ACHN (cell line): ENCODE measurements at places on chromosomes 6 and 20.

DNA sequence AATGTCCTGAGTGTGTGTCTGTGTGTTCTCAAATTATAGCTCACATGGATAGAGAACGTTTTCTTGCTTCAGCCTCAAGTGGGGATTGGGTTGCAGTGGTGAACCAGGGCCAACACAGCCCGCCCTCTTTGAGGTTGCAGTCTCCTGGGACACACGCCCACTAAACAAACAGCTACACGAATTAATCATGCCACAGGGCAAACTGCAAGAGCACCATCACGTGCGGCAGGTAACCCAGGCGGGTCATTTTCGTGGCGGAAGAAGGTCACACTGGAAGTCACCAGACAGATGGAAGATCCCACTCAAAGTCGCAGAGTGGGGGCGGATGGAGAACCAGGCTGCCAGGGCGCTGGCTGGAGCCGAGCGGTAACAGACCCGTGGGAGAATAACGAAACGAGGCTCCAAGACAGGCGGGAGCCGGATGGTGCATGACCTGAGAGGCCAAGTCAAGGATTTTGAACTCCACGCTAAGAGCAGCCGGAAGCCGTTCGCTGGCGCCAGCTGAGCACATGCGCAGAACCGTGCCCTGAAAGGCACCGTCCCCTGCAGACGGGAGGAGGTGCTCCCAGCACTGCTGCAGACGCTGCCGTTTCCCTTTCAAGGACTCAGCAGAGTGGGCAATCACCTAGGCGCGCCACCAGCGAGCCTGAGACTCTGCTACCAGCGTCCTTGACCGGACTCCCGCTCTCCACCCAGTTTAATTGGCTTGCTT is 10.7 kb downstream of the DLL1 start:
- no peak for DNase-seq

DNA sequence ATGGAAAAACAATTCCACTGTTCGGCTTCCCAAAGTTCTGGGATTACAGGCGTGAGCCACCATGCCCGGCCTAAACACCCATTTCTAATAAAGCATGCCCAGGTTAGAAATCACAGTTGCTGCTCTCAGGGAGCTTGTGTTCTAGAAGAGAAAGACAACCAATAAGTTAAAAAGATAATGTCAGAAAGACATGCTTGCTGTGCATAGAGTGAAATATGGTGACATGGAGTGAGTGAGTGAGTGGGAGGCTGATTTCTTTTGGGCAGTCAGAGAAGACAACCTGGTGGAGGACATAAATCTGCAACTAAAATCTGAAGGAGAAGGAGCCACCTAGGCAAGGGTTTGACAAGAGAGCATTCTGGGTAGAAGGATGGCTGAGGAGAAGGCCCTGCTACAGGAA is 222.6 kb downstream of the ARID1B start:
- DNase-seq, result no peak

- no peak for DNase-seq
These were observed 235.7 kb downstream of the MYLK4 start for GRCh38 chr6:2514965-2515543.

GRCh38 chr20:61850457-61850856 is 215.2 kb downstream of the TAF4 start:
- DNase-seq, result no peak

DNA sequence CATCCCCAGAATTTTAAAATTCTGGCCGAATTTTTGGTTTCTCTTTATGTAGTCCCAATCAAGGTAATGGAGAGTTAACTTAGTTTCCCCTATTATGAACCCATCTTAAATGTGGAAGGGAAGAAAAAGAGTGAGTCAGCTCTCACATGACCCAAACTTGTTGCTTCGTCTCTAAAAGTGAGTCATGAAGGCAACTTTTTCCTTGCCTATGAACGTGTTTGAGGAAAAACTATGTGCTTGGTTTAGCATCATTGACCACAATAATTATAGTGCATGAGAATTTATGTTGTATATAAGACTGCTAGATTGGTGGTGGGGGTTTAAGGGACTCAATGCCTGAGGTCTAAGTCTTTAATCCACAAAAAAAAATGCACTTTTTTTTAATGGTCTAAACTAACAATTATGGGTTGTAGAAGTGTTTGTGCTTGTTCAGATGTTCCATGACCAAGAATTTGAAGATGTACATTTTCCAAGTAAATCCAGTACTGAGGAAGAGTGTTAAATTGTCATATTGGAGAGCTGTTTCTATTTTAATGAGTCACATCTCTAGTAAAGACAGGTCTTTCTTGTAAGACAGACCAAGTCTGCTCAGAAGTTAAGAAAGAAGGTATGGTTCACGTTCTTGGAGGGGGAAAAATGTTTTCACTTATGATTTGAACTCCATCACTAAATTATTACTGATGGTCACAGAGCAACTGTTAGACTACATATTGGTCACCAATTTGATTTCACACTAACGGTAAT is 409.9 kb upstream of the MARCKS start:
- DNase-seq, result peak; percentile 64

GRCh38 chr20:10513931-10514575 is 78.9 kb downstream of the SLX4IP start:
- no peak for DNase-seq

DNA sequence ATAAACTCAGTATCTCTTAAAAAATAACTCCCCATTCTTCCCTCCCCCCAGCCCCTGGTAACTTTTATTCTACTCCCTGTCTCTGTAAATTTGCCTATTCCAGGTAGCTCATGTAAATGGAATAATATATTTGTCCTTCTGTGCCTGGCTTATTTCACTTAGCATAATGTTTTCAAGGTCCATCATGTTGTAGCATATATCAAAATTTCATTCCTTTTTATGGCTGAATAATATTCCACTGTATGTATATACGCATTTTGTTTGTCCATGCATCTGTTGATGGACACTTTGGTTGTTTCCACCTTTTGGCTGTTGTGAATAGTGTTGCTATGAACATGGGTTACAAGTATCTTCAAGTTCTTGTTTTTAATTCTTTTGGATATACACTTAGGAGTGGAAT is 13.0 kb downstream of the PERP start:
- no peak for DNase-seq

- DNase-seq, result no peak
These were observed at the start of gene SDCBP2 for GRCh38 chr20:1328680-1329330. Gene SDCBP2, minus strand, starts transcription at chr20:1329139. Its CDS starts 8,723 bp downstream, at chr20:1320416.

DNA sequence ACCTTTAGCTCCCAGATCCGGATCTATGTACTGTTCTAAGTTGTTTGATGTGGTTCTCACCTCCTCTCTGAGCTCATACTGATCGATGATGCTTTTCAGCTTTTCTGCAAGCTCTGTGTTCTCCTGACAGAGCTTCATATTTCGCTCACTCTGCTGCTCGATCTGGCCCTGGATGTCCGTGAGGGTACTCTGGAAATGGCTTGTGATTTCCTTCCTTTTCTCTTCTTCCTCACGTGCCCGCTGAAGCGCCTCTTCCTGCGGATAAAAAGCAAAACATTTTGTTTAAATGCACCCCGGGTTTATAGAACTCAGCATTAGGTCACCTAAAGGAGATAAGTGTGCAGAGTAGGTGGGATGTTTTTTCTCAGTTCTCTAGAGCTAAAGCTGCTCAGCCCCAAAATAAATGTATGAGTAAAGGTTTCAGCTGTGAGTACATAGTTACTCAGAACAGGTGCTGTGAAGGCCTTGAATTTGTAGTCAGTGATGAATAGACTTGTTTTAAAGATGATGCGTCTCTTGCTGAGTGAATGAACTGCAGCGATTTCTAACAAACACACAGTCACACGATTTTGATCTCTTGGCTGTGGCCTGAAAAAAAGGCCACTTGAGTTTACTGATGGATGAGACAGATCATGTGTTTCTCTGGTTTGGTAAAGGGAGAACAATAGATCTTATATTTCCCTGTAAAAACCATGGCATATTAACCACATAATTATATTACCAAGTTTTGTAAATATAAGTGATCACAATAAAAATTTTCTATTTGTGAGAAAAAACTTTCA is 29.1 kb downstream of the TXLNB start:
- DNase-seq, result no peak

DNA sequence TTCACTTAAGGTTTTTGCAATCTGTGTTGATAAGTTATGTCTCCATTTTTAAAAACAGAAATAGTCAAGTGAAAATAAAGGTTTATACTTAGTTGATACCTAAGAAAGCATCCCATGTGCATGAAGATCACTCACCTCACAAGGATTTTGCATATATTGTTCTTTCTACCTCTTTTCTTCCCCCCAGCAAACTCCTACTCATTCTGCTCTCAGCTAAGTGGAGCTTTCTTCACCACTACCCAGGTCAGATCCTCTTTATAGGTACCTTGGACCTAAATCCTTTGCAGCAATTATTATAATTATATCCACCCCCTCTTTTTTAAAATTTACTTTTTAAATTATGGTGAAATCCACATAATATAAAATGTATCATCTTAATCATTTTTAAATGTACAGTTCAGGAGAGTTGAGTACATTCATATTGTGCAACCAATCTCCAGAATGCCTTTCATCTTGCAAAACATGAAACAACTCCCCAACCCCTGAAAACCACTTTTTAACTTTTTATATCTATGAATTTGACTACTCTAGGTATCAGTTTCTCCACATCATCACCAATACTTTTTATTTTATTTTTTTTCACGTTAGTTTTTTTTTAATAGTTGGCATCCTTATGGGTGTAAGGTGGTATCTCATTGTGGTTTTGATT is 9.3 kb upstream of the BACH2 start:
- no peak for DNase-seq

- DNase-seq, result no peak
These were observed 132.4 kb downstream of the INSM1 start for GRCh38 chr20:20500312-20500711.

GRCh38 chr6:133309579-133309978 is 68.4 kb downstream of the EYA4 start:
- DNase-seq, result no peak

DNA sequence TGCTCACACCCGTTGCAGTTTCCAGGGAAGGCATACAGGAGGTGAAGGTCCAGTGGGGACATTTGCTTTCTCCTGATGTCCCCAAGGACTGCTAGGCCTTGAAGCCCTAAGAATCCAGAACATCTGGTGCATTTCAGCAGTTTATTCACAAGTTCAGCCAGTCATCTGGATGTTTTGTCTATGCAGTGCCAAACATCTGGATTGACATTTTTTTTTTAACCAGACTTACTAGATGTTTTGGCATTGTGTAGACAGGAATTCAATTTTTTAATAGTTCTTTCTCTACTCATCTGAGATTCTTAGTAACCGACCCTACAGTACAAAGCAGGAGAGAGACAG is 256.2 kb downstream of the CLIC5 start:
- DNase-seq, result no peak

DNA sequence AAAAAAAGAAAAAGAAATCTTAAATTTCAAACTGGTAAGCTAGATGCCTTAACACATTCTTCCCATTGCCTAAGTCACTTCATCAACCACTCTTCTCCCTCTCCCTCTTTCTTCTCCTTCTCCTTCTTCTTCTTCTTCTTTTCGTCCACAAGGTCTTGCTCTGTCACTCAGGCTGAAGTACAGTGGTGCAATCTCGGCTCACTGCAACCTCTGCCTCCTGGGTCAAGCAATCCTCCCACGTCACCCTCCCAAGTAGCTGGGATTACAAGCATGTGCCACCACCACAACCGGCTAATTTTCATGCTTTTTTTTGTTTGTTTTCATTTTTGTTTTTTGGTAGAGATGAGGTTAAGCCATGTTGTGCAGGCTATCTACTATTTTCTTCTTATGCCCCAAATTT is 60.2 kb downstream of the GPR63 start:
- no peak for DNase-seq

DNA sequence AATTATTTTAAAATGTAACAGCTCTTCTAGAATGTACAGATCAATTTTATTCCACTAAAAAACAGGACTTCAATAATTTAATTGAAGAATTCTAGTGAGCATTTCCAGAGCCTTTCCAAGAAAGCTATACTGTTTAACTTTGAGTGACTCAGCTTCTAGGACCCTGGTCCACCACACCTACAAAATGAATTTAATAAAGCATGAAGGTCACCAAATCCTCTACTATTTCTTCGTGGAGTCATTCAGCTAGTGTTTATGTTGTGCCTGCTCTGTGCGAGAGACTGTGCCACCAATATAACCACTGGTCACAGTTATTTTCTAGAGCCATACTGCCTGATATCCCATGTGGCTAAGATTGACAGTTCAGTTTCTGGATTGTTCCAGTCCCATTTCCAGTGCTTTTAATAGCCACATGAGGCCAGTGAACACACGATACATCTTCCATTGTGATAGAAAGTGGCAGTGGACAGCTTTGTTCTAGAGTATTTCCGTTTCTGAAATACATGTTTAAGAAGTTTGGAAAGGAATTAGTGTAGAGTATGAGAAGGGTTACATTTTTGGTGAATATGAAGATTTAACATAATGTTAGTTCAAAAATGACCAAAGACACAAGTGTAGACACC is 160.7 kb downstream of the MTHFD1L start:
- DNase-seq, result no peak

- DNase-seq, result no peak
These were observed 114.1 kb upstream of the SMLR1 start for GRCh38 chr6:130713144-130713543.

DNA sequence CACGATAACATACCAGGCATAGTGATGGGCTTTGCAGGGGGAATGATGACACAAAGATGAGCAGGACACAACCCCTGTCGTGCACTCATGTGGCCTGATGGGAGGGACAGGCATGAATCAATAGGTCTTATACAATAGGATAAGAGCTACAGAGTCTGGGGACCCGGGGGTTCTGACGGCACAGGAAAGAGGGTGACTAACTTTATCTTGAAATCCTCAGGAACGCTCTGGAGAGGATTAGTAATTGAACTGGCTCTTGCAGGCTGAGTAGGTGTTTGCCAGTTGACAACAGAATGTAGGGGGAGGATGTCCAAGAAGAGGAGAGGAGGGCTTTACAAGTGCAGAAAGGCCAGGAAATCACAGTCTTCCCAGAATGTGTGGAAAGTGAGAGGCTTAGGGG is 219.9 kb upstream of the ECI2 start:
- peak; percentile 47 for DNase-seq

DNA sequence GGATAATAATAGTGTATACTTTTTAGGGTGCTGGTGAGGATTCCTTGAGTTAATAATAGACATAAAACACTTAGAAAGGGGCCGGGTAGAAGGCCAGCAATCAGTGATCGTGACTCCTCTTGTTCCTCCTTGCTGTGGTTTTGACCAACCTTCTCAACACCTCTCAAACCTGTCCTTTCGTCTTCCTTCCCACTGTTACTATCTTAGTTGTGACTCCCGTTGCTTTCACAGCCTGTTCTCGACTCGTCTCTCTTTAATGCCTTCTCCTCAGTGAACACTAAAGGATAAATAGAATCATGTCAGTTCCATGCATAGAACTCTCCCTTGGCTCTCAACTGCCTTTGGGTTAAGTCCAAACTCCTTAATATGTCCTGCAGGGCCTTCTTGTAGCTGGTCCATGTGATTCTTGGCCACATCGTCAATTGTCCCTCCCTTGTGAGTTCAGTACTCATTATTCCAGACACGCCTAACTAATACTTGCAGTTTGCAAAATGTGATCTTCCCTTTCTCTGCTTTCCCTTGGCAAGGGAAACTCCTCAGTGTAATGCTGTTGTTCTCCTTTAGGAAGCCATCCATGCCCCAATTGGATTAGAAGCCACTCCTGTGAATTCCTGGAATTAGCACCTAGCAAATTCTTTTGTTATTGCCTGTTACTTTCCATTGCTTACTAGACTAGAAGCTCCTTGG is 164.9 kb downstream of the UTRN start:
- no peak for DNase-seq
